ENCODE measurements at places on chromosomes 5 and 9.

DNA sequence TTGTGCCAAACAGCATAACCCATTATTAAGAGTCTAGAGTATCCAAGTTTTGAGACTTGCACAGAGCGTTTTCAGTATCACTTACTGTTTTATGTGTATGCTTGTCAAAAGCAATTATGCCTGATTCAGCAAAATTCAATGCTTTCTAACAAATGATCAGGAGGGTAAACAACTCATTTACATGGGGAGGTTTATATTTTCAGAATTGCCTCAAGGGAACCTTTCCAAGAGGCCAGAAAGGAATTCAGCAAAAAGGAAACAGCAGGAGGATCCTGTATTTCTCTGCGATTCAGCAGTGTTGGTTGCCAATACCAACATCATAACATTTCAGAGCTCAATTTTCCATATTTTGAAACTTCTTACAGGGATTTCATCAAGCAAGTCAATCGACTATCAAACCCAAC, 69.3 kb upstream of the DAB2 start:
- no peak for DNase-seq

- no peak for DNase-seq
Observed at GRCh38 chr5:145511351-145511750, 323.8 kb downstream of the PRELID2 start.

GRCh38 chr9:122164286-122164685, 4.6 kb downstream of the MORN5 start:
- no peak for DNase-seq

DNA sequence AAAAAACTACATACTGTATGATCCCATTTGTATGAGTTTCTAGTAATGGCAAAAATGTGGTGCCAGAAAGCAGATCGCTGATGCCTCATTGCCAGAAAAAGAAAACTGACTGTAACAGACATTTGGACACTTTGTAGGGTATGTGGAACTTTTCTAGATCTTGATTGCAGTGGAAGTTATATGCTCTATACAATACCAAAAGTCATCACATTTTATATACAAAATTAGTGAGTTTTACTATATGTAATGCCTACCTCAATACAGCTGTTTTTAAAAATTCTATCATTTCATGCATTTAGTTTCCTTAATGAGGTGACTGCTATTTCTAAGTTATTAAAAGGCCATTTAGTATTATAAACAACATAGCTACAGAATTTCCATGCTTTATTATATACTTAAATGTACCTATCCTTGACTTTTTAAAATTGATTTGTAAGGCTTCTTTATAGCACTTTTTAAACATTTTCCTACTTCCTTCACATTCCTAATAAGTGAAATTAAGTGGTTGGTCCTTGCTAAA, 199.9 kb downstream of the CWC27 start:
- DNase-seq: no peak

- DNase-seq: peak; percentile 19
Observed at GRCh38 chr5:93800988-93801811, 59.8 kb upstream of the POU5F2 start.

- DNase-seq: no peak
Observed at GRCh38 chr5:113216545-113216944, 218.2 kb downstream of the TSSK1B start.

DNA sequence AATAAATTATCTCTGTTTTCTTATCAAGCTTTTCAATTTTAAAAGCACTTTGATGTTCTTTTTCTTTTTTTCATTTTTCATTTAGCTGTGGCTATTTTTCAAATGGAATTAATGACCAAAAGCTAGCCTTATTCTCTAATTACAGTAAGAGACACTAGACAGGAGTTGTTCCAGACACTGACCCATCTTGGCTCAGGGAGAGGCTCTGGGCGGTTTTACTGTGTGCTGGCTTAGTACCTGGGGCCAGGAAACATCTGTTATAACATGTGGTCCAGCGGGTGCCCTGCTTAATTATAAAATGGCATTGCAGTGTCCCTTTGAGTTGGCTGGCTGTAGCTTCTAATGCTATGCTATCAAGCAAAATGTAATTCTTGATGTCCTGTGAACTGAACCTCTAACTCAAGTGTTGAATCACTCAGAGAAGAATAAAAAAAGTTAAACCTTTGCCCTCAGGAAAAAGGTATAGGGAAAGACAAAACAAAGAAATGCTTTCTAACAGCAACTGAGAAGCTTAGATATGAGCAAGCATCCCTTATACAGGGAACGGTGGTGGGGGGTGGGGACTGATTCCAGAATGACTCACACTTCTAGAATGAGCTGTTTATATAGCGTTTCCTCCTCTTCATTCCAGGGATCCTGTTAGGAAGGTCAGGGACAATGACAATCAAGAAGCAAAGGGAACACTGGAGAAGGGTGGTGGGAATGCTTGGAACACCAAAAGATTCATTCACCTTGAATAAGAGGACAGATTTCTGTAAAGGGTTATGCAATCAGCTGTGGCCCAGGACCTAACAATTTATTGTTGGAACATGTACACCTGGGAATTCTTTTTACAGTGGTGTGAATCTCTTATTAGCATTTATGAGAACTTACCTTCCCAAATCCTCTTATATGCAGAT, 58.7 kb upstream of the NFIB start:
- DNase-seq: peak; percentile 66

- DNase-seq: no peak
Observed at GRCh38 chr5:55134053-55134722, 25.8 kb upstream of the GPX8 start.

GRCh38 chr9:8850914-8851313, 1051.3 kb upstream of the DMAC1 start:
- no peak for DNase-seq

- no peak for DNase-seq
Observed at GRCh38 chr5:135486131-135487036, 34.2 kb upstream of the TIFAB start.

DNA sequence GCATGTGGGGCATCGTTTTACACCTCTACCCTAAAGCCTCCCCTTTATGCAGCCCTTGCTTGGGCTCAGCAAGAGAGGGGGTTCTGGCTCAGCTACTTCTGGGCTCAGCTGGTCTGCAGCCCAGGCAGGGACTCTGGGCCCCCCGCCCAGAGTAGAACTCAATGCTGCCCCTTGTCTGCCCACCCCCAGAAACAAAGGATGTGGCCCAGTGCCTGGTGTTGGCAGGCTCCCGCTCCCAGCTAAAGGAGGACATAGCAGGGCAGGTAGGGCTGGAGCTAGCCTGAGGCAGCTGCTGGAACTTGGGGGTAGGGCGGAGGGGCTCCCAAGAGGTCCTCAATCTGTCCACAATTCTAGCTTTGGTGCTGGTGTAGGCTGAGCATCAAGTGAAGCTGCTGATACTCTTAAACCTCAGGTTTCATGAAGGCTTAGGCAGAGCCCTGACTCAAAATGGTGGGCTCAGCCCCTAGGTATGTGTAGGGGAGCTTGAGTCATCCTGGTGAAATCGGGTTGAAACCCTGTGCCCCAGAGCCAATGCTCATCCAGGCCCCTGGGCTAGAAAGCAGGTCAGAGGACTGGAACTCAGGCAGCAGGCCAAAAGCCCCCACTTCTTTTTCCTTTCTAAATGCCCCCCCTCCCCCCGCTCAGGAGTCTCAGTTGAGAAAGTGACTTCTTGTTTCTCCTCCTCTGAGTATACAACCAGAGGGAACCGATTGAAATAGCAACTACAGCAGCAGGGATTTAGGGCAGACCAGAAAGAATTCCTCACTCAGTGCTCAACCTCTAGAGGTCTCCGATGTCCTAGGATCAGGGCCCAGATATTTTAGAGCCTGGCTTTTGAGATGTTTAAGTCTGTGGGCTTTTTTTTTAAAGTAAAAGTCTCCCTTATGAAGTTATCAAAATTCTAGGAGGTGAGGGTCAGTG, 11.4 kb downstream of the PSD2 start:
- DNase-seq: no peak

DNA sequence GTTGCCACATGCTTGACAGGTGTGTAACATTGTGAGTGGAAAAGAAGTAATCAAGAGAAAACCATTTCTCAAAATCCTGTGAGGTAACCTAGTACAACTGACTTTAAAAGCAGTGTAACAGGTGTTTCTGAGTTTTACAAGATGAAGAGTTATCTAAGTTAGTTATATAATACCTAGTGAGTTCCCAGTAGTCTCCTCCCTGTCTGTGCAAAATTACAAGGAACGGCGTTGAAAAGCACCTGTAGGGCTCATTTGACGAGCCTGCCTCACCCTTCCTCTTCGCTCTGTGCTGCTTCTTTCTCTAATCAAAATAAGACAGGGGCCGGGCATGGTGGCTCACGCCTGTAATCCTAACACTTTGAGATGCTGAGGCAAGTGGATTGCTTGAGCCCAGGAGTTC, 132.9 kb upstream of the SLC30A5 start:
- no peak for DNase-seq

- no peak for DNase-seq
Observed at GRCh38 chr5:170306381-170306831, 8.8 kb upstream of the LCP2 start.

DNA sequence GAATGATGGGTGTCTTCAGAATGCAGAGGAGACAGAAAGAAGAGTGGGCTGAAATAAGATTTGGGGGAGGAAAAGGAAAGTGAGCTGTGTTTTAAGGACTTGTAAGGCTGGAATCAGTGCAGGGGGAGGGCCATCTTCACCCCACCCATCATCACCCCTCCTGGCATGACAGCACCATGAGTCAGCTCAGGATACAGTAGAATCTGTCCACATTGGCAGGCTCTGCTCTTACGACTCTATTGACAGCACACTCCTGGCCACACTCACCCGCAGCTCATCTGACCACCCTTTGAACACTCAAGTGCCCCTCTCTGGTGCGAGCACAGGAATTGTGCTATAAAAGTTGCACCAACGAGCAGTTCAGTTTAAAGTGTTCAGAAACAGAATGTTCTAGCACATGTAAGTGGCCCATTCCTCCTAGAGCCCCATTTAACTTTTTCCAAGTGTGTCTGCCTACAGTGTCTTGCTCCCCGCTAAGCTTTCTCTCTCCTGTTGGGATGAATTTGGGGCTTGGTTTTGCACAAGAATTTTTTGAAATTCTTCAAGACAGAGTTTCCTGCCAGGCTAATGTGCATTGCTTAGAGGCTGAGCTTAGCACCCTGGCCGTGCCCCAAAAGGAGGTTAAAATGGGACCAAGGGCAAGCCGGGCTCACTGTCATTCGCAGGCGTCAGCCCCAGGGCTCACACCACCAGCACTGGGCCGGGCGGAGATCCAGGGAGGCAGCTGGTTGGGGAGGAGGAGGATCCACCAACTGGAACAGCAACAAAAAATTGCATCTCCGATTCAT, 12.0 kb downstream of the ADRA1B start:
- DNase-seq: peak; percentile 51

DNA sequence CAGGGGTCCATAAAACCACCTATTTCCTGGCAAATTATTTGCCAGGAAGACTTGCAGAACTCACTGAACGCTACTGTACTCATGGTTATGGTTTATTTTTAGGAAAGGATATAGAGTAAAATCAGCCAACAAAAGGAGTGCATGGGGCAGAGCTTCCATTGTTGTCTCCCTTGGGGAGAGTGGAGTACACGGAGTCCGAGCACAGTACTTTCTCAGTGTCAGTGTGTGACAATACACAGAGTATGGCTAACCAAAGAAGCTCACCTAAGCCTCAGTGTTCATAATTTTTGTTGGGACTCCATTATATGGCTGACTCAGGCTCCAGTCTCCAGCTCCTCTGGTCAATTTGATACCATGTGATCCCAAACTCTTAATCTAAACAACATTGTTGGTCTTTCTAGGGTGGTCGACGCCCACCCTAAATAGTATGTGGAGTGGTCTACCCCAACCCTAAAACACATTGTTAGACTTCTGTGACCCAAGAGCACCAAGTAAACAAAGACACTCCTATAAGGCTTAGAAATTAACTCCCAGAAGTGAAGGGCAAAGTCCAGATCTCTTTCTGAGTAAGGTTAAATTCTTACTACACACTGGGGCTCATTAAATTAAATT, 74.9 kb downstream of the SLC44A1 start:
- DNase-seq: no peak

- no peak for DNase-seq
Observed at GRCh38 chr5:153816870-153817269, 221.8 kb downstream of the FAM114A2 start.

GRCh38 chr5:56446728-56447127, 213.6 kb upstream of the ANKRD55 start:
- no peak for DNase-seq

GRCh38 chr5:173873306-173873922, 14.7 kb upstream of the CPEB4 start:
- no peak for DNase-seq

GRCh38 chr5:92492908-92493307, 1088.1 kb downstream of the NR2F1-AS1 start:
- DNase-seq: no peak

GRCh38 chr9:70442328-70442848, 27.9 kb upstream of the KLF9 start:
- no peak for DNase-seq

- no peak for DNase-seq
Observed at GRCh38 chr9:5375091-5375490, 35.4 kb upstream of the RLN1 start.

DNA sequence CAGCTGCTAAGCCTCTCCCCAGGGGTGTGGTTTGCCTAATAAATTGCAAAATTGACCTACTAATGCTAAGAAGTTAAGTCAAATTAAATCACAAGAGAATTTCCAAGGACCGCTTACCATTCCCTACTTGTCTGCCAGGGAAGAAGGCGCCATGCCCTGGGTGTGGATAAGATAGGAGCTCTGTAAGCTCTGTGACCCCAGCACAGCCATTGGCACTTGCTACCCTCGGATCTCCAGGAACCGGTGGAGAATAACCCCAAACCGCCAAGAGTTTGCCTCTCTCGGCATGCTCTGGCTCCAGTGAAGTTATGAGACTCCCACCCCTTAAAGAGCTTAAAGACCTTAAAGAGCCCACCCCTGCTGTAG, 58.9 kb downstream of the NEURL1B start:
- DNase-seq: no peak

- DNase-seq: no peak
Observed at GRCh38 chr5:75678155-75678554, 39.1 kb downstream of the POC5 start.

DNA sequence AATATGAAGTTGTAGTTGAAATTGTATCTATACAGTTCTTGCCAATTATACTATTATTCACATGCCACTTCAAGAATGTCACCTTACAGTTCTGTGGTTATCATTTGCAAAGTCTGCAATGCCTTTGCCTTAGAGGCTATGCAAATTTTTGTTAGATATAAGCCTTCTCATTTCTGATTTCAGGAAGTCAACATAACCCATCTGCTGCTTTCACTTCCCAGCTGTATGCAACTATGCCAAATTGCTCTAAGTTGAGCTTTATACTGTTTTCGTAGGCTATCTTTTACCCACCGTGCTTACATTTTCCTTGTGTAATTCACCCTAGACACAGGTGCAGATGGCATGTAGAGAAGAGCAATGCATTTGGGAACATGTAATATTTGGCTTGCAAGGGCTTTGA, 1083.0 kb downstream of the CDH9 start:
- no peak for DNase-seq

- DNase-seq: no peak
Observed at GRCh38 chr9:98888801-98889421, 54.8 kb upstream of the COL15A1 start.

GRCh38 chr5:52731274-52732027, 56.3 kb upstream of the ITGA1 start:
- no peak for DNase-seq

All from HFF-Myc (cell line).